ENCODE measurements at places on chromosomes 6 and 20.

DNA sequence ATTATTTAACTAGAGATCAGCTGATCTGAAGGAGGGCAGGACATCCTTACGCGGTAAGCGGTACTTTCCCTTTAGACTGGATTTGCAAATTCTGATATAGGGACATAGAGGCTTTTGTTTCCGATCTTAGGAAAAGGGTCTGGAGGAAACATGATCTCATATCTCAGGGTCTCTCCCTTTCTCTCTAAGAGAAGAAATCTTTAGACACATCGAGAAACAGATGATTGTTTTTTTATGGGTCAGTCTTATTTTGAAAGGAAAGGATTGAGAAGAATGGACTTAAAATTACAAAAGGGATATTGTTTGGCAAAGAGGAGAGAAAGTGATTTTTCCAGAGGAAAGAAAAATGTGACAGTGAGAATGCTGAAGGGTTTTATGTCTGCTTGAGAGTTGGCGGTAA, 83.9 kb upstream of the OGFRL1 start:
- no peak for DNase-seq

GRCh38 chr20:52083627-52084232, 107.8 kb downstream of the ZFP64 start:
- peak; percentile 42 for DNase-seq

GRCh38 chr20:34292496-34292895, 10.7 kb downstream of the AHCY start:
- DNase-seq = no peak

DNA sequence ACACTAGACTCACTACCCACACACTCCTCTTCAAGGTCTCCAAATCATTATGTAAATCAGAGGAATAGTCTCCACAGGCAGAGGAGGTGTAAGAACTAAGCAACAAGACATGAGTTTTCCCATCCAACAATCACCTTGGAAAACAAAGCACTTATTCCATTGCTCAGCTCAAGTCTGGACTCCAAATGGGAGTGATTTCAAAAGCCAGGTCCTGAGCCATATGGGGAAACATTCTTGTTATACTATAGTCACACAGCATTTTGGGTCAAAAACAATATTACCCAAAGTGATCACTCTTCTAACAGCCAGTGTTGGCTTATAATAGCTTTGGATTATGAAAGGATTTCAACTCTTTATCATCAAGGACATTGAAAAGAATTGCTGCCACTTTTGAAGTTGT, 3.6 kb upstream of the PRPH2 start:
- DNase-seq = no peak

- no peak for DNase-seq
Observed at GRCh38 chr20:14700639-14700960, 363.2 kb upstream of the FLRT3 start.

DNA sequence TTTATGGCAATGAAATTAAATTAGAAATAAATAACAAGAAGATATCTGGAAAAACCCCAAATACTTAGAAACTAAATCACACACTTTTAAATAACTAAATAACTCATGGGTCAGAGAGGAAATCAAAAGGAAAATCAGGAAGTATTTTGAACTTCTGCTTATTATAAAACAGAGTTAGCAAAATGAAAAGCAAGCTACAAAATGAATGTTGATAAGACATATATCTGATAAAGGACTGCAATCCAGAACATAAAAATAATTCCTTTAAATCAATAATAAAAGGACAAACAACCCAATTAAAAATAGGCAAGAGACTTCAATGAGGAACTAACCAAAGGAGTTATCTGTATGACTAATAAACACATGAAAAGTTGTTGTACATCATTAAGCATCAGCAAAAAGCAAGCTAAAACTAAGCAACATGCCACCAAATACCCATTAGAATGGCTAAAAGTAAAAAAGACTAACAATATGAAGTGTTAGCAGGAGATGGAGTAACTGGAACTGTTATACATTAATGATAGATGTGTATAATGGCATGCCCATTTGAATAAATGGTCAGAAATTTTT, 38.9 kb upstream of the STMND1 start:
- DNase-seq = no peak

DNA sequence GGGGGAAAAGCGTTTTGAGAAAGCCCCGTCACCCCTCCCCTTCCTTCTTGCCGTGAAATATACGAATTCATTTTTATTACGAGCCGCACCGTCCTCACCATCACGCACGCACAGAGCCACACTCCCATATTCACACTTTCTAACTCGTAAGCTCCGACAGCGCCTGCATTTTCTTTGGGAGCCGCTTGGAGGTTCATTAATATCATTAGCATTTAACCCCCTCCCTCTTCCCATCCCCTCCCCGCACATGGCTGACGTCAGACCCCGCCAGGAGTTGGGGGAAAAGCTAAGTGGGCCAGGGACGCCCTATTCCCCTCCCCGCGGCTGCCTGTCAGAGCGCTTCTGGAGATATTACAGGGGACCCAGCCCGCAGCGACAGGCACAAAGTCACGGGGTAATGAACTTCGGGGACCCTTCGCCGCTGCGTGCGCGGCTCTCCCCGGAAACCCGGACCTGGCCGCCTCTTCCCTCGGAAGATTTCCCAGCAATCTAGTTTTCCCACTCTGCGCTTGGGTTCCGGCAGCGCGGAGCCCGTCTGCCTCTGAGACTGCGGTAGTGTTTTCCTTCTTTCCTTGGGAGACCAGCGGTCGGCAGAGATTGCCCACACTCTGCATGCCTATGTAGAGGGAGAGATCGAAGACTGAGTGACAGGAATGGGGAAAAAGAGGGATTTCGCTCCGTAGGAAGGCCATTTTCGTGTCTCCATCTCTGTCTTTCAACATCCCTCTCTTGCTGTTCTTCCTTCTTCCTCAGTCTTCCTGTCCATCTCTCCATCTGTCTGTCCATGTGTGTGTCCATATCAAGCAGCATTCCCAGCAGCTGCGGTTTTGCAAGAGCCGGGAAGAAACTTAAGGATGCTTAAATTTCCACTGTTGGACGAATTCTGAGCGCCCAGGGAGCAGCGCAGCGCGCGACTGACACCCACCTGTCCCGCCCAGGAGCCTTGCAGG, at the start of gene NR2E1:
TSS of gene NR2E1 (plus strand) at position 309 of the 950 bp plus-strand sequence. CDS start 744 bp downstream, outside the sequence.
- DNase-seq = peak; percentile 64

- DNase-seq = no peak
Observed at GRCh38 chr6:154157706-154158105, 118.7 kb downstream of the OPRM1 start.

GRCh38 chr6:135012349-135012748, 42.3 kb downstream of the HBS1L start:
- no peak for DNase-seq

DNA sequence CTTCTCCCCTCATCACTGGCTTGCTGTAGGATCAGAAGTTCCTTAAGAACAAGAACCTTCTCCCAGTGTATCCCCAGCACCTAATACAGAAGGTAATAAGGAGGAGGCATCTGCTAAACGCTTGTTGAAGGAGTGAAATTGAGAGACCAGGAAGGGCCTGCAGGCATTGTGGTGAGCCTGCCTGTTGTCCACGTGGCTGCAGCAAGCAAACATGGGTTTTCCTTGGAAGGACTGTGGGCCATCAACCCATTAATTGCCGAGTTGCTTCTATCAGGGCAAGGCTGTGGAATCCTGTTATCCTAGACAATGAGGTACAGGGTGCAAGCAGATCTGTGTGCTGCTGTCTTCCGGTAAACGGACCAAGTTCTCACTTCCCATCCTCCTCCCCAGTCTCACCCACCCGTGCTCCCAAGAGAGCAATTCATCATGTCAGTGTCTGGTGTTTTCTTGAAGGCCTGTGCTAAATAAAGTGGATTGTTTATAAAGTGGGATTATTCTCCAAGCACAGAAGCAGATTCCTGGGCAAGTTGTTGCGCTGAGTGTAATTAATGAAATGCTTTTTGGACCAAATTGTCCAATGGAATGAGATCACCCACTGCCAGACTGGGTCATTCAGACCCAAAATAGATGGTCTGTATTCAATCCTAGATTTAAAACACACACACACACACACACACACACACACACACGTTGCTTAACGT, 164.6 kb upstream of the CDYL start:
- DNase-seq = no peak

DNA sequence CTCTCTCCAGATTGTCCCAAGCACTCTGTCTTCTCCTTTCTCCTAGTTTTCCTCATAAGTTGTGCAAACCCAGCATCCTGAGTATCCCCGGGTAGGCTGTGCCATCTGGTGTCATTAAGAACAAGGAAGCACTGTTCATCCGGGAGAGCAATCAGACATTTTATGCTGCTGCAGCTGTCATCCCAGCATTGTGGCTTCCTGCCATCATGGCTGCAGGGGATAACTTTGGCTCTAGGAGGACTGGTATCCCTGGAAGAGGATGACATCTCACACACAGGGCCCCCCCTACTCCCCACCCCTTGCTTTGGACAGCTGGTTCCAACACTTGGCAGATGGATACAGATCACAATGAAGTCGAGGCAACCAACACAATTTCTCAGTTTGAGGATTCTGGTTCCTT, 1195.1 kb upstream of the MAP3K7 start:
- DNase-seq = no peak

DNA sequence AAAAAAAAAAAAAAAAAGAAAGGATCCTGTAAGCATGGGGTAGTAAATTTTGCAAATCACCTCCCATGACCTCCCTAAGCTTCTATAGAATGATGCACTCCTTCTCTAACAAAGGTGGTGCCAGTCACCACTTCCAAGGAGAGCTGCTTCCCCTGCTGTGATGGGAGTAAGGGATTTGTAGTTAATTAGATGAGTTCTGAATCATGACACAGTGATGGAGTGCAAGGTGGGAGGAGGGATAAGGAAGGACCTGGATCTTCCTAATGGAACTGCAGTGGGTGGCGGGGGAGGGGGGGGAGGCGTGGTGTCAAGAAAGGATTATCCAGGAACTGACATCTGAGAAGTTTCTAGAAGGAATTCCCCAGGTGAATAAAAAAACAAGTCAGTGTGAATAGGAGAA, 47.8 kb downstream of the NRN1 start:
- DNase-seq = no peak

- peak; percentile 92 for DNase-seq
Observed at GRCh38 chr6:8707956-8708772, 272.8 kb upstream of the SLC35B3 start.

- no peak for DNase-seq
Observed at GRCh38 chr20:32116079-32116521, 6.6 kb downstream of the TM9SF4 start.

DNA sequence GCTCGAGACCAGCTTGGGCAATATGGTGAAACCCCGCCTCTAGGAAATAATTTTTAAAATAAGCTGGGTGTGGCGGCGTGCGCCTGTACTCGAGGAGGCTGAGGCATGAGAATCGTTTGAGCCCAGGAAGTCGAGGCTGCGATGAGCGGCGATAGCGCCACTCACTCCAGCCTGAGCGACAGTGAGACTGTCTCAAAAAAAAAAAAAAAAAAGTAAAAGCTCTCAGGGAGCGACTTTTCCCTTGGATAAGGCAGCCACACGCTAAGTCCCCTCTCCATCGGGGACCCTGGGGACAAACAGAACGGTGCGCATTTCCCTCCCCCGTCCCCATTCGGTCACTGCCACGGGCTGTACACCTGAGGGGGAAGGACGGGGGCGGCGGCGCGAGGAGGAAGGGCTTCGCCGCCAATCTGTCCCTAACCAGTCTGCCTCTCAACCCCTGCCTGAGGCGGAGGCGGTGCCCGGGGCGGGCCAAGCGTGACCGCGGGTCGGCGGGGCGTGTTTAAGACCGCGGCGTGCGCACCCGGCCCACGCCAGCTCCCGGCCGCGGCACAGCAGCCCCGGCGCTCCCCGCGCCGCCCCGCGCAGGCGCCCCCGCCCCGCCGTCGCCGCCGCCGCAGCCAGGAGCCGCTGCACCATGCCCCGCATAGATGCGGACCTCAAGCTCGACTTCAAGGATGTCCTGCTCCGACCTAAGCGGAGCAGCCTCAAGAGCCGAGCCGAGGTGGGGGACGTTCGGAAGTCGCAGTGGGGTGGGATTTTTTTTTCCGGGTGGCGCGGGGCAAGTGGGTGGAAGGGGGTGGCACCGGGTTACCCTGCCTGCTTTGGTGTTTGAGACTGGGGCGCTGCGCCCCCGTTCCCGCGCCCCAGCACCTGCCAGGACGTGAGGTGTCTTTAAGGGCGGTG, at the start of gene GMPR:
TSS of gene GMPR (plus strand) at position 531 of the 906 bp plus-strand sequence. CDS start at position 638, 107 bp downstream.
- DNase-seq = peak; percentile 51

GRCh38 chr20:33021879-33022278, 9.6 kb upstream of the BPIFB6 start:
- no peak for DNase-seq

DNA sequence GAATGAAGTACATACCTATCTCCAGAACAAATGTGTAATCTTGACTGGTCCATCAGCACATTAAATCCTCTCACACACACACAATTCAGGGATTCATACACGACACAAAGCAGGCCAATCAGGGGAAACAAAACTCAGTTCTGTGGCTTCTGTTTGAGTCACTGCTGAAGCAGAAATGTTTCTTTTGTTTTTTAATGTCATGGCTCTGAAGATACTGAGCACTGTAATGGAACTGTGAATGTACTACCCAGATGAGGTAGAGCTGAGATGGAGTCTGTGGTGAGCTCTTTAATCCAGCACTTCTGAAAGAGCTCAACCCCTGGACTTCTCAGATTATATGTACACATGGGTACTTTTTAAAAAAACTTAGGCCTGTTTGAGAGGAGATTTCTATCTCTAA, 116.4 kb downstream of the THEMIS start:
- DNase-seq = no peak

DNA sequence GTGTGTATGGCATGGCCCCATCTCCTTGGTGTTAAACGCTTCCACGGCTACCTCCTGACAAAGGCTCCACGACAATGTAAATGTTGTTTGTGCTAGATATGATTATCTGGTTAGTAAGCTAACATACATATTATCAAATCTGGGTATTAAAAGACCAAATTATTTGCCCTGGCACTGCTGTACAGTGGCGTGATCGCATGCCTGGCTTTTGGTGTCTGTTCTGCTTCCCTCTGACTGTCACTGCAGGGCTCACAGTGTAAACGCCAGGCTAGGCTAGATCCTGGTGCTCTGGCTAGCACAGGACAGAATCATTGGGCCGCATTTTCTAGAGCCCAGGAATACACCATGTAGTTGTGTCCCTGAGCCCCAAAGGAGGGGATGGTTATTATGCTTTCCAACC, 38.7 kb downstream of the CD164 start:
- DNase-seq = no peak

- no peak for DNase-seq
Observed at GRCh38 chr6:8110117-8110721, 7.9 kb upstream of the EEF1E1 start.

GRCh38 chr20:48321271-48321670, 506.5 kb downstream of the PREX1 start:
- DNase-seq = no peak

All from NCI-H1105 treated with DMSO at 0.1 percent for 48 hours (cell line).